ENCODE measurements at places on chromosomes 16 and 17. TPM values are rescaled to one million over a fixed set of nuclear protein-coding genes. Genes with fewer than 3 reads are reported as not detected.

DNA sequence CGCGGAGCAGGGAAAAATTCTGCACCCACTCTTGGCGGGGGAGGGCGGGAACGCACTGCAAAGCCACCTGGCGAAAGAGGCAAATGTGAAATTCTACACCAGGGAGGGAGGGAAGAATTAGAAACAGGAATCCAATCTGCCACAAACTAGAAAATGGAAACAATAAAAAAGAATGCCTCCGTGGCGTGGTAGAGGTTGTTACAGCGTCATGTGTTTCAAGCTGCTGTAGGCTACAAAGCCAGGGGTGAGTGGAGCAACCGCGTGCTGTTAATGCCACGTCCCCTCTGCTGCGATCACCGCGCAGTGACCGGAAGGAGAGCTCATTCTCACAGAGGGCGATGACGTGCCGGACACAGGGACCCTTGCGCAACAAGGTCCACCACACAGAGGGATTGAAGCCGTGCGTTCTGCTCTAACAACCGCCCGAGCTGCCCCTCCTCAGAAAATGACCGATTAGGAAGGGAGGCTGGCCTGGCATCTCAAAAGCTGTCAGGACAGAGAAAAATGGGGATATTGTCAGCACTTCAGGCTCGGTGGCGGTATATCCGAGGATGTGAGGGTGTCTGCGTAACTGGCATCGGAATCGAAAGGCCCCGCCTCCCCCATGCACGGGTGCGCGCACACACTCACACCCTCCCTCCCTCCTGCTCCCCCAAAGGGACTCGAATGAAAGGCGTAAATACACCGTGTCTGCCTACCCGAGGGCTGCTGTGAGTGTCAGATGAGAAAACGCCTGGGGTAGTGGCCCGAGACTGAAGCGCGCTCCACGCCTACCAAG is 70.8 kb upstream of the TNRC6C start:
- peak; percentile 84 for DNase-seq

DNA sequence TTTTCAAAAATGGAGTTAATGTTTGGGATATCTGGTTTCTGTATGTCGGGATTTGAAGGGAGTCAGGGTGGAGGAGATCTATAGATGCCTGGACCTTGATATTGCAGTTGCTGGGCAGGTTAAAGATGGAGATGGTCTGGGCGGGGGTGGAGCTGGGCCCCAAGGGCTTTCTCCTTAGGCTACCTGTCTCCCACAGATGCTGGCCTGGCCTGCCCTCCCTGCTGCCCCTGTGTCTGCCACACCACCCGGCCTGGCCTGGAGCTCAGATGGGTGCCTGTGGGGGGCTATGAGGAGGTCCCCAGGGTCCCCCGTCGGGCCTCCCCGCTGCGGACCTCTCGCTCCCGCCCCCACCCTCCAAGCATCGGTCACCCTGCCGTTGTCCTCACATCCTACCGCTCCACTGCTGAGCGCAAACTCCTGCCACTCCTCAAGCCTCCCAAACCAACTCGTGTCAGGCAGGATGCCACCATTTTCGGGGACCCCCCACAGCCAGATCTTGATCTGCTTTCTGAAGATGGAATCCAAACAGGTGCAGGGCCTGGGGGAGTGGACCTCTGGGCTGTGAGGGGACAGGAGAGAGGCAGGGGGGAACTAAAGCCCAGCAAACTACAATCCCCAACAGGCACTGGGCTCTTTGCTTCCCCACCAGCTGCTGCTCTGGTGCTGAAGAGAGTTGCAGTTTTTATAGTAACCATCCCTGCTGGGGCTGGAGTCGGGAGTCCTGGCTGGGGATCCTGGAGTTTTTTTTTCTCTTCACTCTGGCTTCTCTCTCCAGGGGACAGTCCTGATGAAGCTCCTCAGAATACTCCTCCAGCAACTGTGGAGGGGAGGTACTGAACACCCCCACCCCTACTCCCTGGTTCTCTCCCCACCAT is 2.9 kb downstream of the ARHGEF15 start:
- DNase-seq: no peak

OR3A3 gene
- not detected for polyA plus RNA-seq

GRCh38 chr16:87298857-87299465 is 18.2 kb downstream of the C16orf95 start:
- no peak for DNase-seq

GRCh38 chr16:12009922-12010321 is 33.4 kb downstream of the SNX29 start:
- no peak for DNase-seq

USP43 gene
- polyA plus RNA-seq: 0.07 TPM

PDK2 gene
- 129 TPM for polyA plus RNA-seq

DNA sequence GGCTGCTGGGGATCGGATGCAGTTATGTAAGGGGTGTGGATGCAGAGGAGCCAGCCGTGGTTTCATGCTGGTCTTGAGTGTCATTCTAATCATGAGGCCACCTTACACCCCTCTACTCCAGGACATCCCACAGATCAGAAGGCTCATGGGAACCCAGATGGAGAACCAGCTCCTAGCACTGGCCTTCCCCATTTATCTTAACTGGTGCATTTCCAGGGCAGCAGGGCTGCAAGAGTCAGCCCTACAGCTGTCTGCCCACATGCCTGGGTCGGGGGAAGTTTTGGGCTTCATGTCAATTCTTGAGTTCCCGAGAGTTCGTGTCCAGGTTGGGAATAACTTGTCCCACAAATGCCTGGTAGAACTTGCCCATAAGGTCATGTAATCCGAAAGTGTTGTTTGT is 29.1 kb downstream of the RPTOR start:
- no peak for DNase-seq

DNA sequence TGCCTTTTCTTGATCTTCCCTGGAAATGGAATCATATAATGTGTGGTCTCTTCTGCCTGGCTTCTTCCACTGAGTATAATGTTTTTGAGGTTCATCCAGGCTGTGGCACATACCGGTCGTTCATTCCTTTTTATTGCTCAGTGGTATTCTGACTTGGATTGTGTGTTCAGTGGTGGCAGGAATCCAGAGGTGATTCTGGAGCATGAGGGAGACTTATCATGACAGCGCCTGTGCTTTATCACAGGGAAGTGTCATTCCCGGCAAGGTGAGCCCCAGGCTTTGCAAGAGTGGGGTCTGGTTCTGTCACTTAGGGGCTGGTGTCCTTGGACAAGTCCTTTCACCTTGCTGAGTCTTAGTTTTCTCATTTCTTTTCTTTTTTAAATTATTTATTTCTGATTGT is 53.0 kb downstream of the IRX3 start:
- DNase-seq: no peak

TMEM235 gene
- polyA plus RNA-seq: not detected

Data from heart right ventricle (tissue), 16 donors.